ENCODE measurements at places on chromosomes 3 and 15.

- DNase-seq, result peak; percentile 20
Observed at GRCh38 chr3:69941037-69941436, 58.5 kb upstream of the SAMMSON start.

- DNase-seq, result no peak
Observed at GRCh38 chr3:128281461-128282367, 128.4 kb downstream of the EEFSEC start.

- DNase-seq, result no peak
Observed at GRCh38 chr15:59394166-59394661, 21.5 kb upstream of the MYO1E start.

GRCh38 chr3:126528800-126529541 is 5.0 kb downstream of the CHST13 start:
- DNase-seq, result peak; percentile 10

GRCh38 chr3:181253796-181254195 is 264.3 kb upstream of the DNAJC19 start:
- DNase-seq, result no peak

GRCh38 chr15:80609512-80609946 is 85.6 kb upstream of the ABHD17C start:
- DNase-seq, result peak; percentile 3

GRCh38 chr3:13145131-13145825 is 72.0 kb upstream of the IQSEC1 start:
- no peak for DNase-seq

GRCh38 chr3:24943961-24944360 is 449.3 kb upstream of the THRB start:
- no peak for DNase-seq

DNA sequence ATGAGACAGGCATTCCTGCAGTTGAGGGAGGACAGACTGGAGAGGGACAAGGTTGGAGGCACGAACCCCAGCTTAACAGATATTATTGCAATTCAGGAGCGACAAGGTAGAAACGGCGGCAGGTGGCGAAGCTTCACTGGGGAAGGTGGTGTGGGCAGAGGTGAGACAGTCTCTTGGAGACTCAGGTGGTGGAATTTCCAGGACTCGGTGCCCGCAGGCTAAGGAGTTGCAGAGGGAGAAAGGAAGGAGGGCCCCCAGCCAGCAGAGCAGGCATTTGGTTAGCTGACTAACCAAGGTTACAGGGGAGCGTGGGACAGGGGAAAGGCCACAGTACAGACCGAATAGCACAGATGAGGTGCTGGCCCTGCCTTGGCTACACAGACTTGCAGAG is 3.0 kb downstream of the FAM174B start:
- no peak for DNase-seq

- DNase-seq, result no peak
Observed at GRCh38 chr3:45366290-45366689, 22.1 kb upstream of the LARS2 start.

DNA sequence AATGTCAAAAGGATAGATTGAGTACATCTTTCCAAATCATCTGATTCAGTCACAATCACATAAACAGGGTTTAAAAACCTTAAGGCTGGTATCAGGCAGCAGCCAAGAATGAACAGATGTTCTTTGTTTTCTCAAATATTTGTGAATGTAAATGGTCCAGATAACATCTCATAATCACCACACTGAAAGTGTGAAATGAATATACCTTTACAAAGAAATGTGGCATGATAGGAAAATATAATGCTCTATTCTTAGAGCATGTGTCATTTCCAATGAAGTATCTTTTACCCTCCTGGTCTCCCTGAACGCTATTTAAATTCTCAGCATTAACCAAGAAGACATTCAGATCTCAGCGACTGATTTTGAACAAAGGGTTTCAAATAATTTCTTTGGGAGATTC is 8.8 kb upstream of the ACTC1 start:
- no peak for DNase-seq

DNA sequence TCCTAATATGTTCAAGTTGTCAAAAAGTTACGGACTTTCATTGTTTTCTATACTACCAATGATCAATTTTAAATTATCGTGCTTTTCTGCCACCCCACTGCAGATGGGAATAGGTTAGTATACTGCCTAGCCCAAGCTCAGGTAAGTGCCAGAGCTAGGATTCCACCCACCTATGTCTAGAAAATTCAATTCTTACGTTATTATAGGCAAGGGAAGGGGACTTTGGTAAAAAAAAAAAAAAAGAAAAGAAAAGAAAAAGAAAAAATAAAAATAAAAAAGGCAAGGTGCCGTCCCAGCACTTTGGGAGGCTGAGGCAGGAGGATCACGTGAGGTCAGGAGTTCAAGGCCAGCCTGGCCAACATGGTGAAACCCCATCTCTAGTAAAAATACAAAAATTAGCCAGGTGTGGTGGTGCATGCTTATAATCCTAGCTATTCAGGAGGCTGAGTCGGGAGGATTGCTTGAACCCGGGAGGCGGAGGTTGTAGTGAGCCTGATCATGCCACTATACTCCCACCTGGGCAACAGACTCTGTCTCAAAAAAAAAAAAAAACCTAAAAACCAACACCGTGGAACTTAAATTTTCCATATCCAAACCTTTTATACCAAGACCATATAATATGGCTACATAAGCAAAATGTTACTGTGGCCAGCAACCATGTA is 1.3 kb downstream of the RPL22L1 start:
- no peak for DNase-seq

GRCh38 chr3:153652076-153652475 is 469.1 kb upstream of the ARHGEF26 start:
- no peak for DNase-seq

All from suppressor macrophage treated with lipopolysaccharide for 4 hours (primary cell).